Mesenchymal stem cell (in vitro differentiated cells and primary cell): ENCODE measurements at places on chromosomes 2 and 18.

GRCh38 chr2:221817052-221817451 lies 244.9 kb upstream of the EPHA4 start:
- no peaks in the 10 kb centered on the region for H3K36me3 ChIP-seq
- no peak overlapping the region for H3K27ac ChIP-seq
- H3K27me3 ChIP-seq: no peaks in the 10 kb centered on the region
- no peak overlapping the region for H3K4me3 ChIP-seq

DNA sequence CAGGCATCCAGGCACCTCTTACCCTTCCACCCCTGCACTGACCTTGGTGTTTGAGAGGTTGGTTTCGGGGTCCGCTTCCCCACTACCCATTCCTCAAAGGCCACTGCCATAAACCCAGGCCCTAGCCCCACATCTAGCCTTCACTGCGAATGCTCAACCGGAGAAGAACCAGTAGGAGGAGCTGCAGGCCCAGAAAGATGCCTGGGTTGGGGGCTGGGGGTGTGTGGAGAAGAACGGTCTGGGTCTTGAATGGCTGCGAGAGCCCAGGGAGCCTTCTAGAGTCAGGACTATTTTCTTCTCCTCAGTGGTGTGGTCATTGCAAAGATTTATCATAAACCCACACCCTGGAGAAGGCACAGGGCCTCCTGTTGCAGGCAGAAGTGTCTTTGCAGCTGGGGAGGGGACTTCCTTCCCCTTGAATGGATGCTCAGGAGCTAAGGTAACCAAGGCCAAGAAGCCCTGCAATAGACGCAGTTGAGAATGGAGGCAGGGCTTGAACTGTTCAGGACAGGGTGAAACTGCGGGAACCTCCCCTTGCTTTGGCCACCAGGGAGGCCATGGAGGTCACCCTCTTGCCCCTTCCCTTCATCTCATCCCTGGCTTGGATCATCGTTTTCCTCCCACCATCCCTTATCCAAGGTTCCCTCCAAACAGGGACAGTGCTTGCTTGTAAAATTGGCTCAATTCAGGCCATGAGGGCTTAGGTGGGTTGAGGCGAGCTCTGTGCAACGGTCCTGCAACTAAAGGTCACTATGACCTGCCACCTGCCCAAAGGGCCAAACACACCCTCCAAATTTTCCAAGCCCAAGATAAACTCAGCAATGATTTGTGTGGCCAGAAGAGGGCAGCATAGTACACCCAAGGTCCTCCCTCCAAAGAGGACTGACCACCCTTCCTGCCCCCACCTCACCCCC lies 20.9 kb downstream of the THNSL2 start:
- H3K36me3 ChIP-seq: peaks cover 1% of the 10 kb centered on the region
- no peaks in the 10 kb centered on the region for H3K4me1 ChIP-seq
- peaks cover 5% of the 10 kb centered on the region for H3K27me3 ChIP-seq
- H3K4me3 ChIP-seq: no peak overlapping the region

DNA sequence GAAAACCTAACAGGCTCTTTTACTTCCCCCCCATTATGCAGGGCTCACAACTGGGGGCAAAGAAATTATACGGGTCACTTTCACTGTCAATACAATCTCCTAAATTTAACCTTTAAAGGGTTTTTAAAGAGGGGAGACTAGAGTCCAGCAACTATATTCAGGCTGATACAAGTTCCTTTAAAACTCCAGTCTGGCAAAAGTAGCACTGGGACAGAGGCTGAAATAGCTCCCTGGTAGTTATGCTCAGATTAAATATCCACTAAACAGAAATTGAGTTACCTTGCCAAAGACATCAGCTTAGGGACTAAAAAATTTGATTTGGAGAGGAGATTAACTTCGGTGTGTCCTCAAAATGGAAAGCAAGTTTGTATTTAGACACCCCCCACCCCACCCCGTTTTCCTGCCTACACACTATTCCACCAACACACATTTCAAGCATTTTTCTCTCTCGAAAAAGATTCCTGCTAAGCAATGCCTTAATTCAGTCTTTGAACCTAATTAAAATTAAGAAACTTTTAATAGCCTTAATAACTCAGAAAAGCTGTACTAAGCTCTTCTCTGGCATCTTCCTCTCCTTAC lies 127.2 kb downstream of the OSBPL1A start:
- DNase-seq: no peak
- no peak overlapping the region for H3K27ac ChIP-seq
- no peaks in the 10 kb centered on the region for H3K36me3 ChIP-seq
- no peaks in the 10 kb centered on the region for H3K27me3 ChIP-seq
- no peaks in the 10 kb centered on the region for H3K4me1 ChIP-seq

DNA sequence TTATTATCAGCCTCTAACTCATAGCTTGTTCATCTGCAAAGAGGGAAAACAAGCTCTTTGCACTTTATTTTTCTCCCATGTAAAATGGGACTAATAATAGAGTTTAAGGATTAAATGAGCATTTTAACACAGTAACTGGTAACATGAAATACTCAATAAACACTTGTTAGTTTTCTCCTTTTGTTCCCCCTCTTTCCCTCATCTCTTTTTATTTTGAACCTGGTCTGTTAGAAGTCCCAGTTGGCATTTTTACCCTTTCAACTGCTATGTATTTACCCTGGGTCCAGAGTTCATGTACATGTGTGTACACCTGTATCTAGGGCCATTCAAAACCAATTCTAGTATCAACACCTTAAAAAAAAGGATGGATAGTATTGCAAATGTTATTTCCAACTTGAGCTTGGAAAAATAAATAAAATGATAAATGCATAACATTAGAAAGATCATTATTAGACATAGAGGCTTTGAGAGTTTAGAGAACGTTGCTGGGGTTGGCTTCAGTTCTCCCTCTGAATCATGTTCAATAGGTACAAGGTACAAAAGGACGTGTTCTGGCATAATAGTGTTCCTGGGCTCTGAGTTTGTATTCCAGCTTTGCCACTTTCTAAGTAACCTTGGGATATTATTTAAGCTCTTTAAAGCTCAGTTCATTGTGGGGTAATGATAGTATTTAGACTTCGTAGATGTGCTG lies 5.2 kb upstream of the VPS54 start:
- H3K27ac ChIP-seq: no peak overlapping the region
- no peak overlapping the region for H3K4me3 ChIP-seq
- H3K4me1 ChIP-seq: no peaks in the 10 kb centered on the region
- no peak for DNase-seq

GRCh38 chr2:136031711-136032110 lies 46.3 kb upstream of the DARS1 start:
- H3K4me1 ChIP-seq: no peaks in the 10 kb centered on the region
- no peaks in the 10 kb centered on the region for H3K36me3 ChIP-seq
- no peak overlapping the region for H3K4me3 ChIP-seq
- H3K27ac ChIP-seq: no peak overlapping the region
- H3K27me3 ChIP-seq: peaks cover 14% of the 10 kb centered on the region
- DNase-seq: no peak

GRCh38 chr18:37872562-37872961 lies 307.0 kb upstream of the CELF4 start:
- H3K27ac ChIP-seq: no peak overlapping the region
- no peak overlapping the region for H3K4me3 ChIP-seq
- H3K27me3 ChIP-seq: no peaks in the 10 kb centered on the region
- no peaks in the 10 kb centered on the region for H3K4me1 ChIP-seq

- no peaks in the 10 kb centered on the region for H3K4me1 ChIP-seq
- H3K4me3 ChIP-seq: no peak overlapping the region
- H3K27ac ChIP-seq: no peak overlapping the region
- no peak for DNase-seq
- H3K27me3 ChIP-seq: no peaks in the 10 kb centered on the region
- no peaks in the 10 kb centered on the region for H3K36me3 ChIP-seq
Measured at GRCh38 chr2:57490741-57491140, 555.9 kb upstream of the VRK2 start.

DNA sequence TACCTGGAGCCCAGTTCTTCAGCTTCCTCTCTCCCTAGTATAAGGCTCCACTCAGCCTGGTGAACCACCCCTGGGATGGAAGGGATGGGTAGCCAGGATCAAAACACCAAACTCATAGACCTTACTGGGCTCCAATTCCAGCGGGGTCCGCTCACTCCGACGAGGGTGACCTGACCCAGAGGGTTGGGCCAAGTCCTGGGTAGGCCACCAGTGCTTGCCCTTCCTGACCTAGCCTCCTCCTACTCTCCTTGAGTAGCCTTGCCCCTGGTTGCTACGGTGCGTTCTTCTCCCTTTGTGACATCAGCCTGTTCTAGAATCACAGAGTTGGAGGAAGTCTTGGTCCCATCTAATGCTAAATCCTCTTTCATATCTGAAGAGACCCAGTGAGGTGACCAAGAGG lies 537 bp upstream of the STAT4 start:
- H3K4me3 ChIP-seq: no peak overlapping the region
- H3K36me3 ChIP-seq: no peaks in the 10 kb centered on the region
- no peak overlapping the region for H3K27ac ChIP-seq

DNA sequence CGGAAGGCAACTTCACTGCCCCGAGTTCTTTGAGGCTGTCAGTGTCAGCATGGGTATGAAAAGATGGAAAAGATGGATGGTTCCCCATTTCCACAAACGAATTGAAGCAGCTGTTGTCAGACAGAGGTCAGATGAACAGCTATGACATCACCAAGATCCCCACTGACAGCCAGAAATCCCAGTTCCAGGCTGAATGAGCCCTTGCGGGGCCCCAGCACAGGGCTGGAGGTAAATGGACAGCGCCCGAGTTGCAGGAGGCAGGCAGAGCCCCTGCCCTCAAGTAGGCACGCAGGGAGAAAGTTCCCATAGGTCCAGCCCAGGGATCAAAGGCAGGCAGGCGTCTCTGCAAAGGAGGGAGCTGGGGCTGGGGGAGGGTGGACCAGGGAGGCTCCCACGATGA lies 169.5 kb upstream of the AGAP1 start:
- DNase-seq: no peak
- no peaks in the 10 kb centered on the region for H3K36me3 ChIP-seq
- H3K4me1 ChIP-seq: peaks cover 16% of the 10 kb centered on the region
- no peak overlapping the region for H3K27ac ChIP-seq
- H3K27me3 ChIP-seq: peaks cover 3% of the 10 kb centered on the region
- no peak overlapping the region for H3K4me3 ChIP-seq

- DNase-seq: no peak
- no peaks in the 10 kb centered on the region for H3K27me3 ChIP-seq
- no peak overlapping the region for H3K4me3 ChIP-seq
- peaks cover 26% of the 10 kb centered on the region for H3K4me1 ChIP-seq
- peaks cover 38% of the 10 kb centered on the region for H3K36me3 ChIP-seq
- H3K27ac ChIP-seq: no peak overlapping the region
Measured at GRCh38 chr2:120979398-120979797, 243.7 kb downstream of the GLI2 start.

GRCh38 chr2:206635015-206635414 lies 7.3 kb upstream of the FAM237A start:
- H3K4me3 ChIP-seq: no peak overlapping the region
- H3K4me1 ChIP-seq: no peaks in the 10 kb centered on the region
- DNase-seq: no peak
- no peaks in the 10 kb centered on the region for H3K27me3 ChIP-seq
- no peaks in the 10 kb centered on the region for H3K36me3 ChIP-seq
- H3K27ac ChIP-seq: no peak overlapping the region

DNA sequence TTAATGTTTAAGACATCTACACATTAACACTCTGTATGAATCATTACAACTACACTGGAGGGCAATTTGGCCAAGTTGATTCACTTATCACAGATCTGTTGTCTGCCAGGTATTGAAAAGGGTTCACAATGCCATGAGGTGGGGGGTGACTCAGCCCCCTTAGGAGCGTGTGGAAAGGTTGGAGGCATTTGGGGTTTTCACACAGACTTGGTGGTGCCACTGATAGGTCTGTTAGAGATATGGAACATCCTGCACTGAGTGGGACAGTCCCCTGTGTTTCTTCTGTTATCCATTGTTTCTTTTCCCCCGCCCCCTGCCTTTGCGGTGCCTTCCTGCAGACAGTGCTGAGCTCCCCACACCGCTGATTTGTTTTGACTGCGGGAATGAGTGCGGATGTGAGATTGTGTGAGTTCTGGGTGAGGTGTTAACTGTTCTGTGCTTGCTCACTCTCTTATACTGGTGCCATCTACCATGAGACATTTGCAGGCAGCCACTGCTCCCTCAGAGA lies 9.3 kb upstream of the TSN start:
- DNase-seq: no peak
- H3K27me3 ChIP-seq: no peaks in the 10 kb centered on the region
- H3K36me3 ChIP-seq: no peaks in the 10 kb centered on the region
- H3K4me3 ChIP-seq: no peak overlapping the region
- peak overlapping the region; percentile 65 for H3K27ac ChIP-seq
- peaks cover 6% of the 10 kb centered on the region for H3K4me1 ChIP-seq

GRCh38 chr18:78521136-78521535 lies 458.5 kb upstream of the SALL3 start:
- no peaks in the 10 kb centered on the region for H3K4me1 ChIP-seq
- no peak overlapping the region for H3K4me3 ChIP-seq
- no peaks in the 10 kb centered on the region for H3K27me3 ChIP-seq
- no peak for DNase-seq
- no peaks in the 10 kb centered on the region for H3K36me3 ChIP-seq
- H3K27ac ChIP-seq: no peak overlapping the region

- DNase-seq: peak; percentile 10
- no peaks in the 10 kb centered on the region for H3K27me3 ChIP-seq
- H3K36me3 ChIP-seq: peaks cover 97% of the 10 kb centered on the region
- no peak overlapping the region for H3K4me3 ChIP-seq
Measured at GRCh38 chr2:178498137-178498536, 17.9 kb downstream of the PLEKHA3 start.

- H3K36me3 ChIP-seq: no peaks in the 10 kb centered on the region
- DNase-seq: no peak
- H3K4me3 ChIP-seq: no peak overlapping the region
- H3K27me3 ChIP-seq: no peaks in the 10 kb centered on the region
- H3K4me1 ChIP-seq: no peaks in the 10 kb centered on the region
Measured at GRCh38 chr2:186913870-186914269, 64.9 kb upstream of the ZSWIM2 start.
